ENCODE measurements at places on chromosomes 2 and 18.

DNA sequence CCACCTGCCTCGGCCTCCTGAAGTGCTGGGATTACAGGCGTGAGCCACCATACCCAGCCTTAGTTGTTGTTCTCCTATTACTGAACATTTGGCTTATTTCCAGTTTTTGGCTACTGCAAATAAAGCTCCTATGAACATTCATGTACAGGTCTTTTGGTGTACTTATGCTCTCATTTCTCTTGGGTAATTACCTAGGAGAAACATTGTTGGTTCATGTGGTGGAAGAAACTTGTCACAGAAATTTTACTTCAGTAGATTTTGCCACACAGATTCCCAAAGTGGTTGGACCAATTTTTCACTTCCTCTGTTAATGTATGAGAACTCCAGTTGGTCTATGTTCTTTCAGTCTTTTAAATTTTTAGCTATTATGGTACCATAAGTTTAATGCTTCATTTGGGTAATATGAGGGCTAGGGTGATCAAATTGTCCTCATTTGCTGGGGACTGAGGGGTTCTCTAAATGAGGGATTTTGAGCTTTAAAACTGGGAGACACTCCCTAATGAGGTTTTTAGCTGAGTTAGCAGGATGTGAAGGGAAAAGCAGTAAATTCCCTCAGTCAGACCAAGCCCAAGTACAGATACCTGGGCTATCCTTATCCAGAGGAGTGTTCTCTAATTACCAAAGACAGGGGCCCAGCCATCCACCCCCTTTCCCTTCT is 33.9 kb downstream of the MTA3 start:
- H3K27me3 ChIP-seq = no peaks in the 10 kb centered on the region
- DNase-seq = no peak
- no peak overlapping the region for H3K27ac ChIP-seq
- H3K4me1 ChIP-seq = no peaks in the 10 kb centered on the region
- H3K36me3 ChIP-seq = no peaks in the 10 kb centered on the region

DNA sequence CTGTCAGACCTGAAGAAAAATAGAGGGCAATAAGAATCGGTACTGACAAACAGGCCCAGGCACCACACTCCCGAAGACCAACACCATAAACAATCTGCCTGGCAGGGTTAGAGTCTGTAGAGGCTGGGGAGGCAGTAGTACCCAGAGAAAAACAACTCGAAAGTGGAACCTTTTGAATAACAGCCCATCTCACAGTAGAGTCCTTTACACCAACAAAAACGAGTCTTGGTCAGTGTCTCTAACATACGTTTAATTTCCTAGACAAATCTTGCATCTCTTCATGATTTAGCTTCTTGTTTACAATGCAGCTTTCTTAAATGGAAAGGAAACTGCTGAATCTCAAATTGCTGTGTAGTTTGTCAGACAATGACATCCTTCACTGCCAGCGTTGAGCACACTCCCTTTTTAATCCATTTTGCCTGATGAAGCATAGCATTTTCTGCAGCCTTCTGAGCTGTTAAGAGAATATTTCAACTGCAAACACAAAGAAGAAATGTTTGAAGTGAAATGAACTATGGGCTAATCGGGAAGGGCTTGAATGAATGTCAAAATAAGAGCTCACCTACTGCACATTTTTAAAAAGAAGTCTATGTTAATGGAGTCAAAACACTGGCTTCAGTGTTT is 73.1 kb upstream of the DSG1 start:
- H3K27ac ChIP-seq = peak overlapping the region; percentile 23
- no peaks in the 10 kb centered on the region for H3K4me1 ChIP-seq
- H3K27me3 ChIP-seq = no peaks in the 10 kb centered on the region
- H3K4me3 ChIP-seq = no peak overlapping the region

- H3K27ac ChIP-seq = no peak overlapping the region
- no peaks in the 10 kb centered on the region for H3K27me3 ChIP-seq
- no peak overlapping the region for H3K4me3 ChIP-seq
- no peak for DNase-seq
These were observed 62.8 kb downstream of the NABP1 start for GRCh38 chr2:191740759-191741158.

GRCh38 chr18:58915006-58915799 is 50.5 kb downstream of the ZNF532 start:
- peaks cover 8% of the 10 kb centered on the region for H3K4me1 ChIP-seq
- peak overlapping the region; percentile 59 for H3K27ac ChIP-seq
- H3K36me3 ChIP-seq = no peaks in the 10 kb centered on the region

GRCh38 chr2:224122542-224122941 is 83.5 kb upstream of the SERPINE2 start:
- no peak for DNase-seq
- no peaks in the 10 kb centered on the region for H3K36me3 ChIP-seq
- no peaks in the 10 kb centered on the region for H3K4me1 ChIP-seq

GRCh38 chr2:45127891-45128290 is 118.6 kb upstream of the SIX2 start:
- no peaks in the 10 kb centered on the region for H3K27me3 ChIP-seq
- no peaks in the 10 kb centered on the region for H3K4me1 ChIP-seq
- no peak overlapping the region for H3K4me3 ChIP-seq
- H3K36me3 ChIP-seq = no peaks in the 10 kb centered on the region
- no peak for DNase-seq
- H3K27ac ChIP-seq = no peak overlapping the region

DNA sequence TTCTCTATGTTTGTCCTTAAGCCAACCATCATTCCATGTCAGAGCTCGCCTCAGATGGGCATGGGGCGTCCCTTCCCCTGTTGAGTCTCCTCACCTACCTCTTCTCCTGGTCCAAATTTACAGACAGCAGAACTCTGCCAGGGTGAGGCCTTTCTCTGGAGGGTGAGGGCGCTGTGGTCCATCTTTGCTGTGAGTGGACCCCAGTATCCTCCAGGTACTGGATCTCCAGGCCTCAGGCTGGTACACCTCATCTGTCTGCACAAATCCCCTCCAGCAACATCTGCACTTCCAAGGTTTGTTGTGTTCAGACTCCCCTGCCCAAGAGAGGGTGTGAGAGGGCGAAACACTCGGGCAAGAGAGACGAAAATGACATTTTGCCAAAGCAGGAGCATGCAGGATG is 63.9 kb upstream of the EDAR start:
- no peak overlapping the region for H3K4me3 ChIP-seq
- no peak for DNase-seq
- no peaks in the 10 kb centered on the region for H3K4me1 ChIP-seq

- peak; percentile 49 for DNase-seq
- no peaks in the 10 kb centered on the region for H3K27me3 ChIP-seq
- H3K4me3 ChIP-seq = no peak overlapping the region
- no peaks in the 10 kb centered on the region for H3K36me3 ChIP-seq
- no peaks in the 10 kb centered on the region for H3K4me1 ChIP-seq
These were observed 46.9 kb upstream of the CNOT11 start for GRCh38 chr2:101205521-101206479.

DNA sequence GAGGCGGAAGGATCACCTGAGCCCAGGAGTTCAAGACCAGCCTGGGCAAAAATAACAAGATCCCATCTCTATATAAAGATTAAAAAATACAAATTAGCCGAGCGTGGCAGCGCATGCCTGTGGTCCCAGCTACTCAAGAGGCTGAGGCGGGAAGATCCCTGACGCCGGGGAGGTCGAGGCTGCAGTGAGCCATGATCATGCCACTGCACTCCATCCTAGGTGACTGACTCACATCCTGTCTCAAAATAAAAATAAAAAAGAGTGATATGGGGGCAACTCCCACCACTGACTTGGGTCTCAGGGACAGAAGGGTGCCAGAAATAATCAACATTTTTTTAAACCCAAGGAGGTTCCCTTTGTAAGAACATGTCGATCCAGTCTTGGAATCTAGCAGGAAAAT is 37.6 kb downstream of the ZNF516 start:
- no peak overlapping the region for H3K4me3 ChIP-seq
- no peaks in the 10 kb centered on the region for H3K27me3 ChIP-seq
- H3K27ac ChIP-seq = peak overlapping the region; percentile 94
- H3K4me1 ChIP-seq = peaks cover 9% of the 10 kb centered on the region
- no peaks in the 10 kb centered on the region for H3K36me3 ChIP-seq
- DNase-seq = no peak

DNA sequence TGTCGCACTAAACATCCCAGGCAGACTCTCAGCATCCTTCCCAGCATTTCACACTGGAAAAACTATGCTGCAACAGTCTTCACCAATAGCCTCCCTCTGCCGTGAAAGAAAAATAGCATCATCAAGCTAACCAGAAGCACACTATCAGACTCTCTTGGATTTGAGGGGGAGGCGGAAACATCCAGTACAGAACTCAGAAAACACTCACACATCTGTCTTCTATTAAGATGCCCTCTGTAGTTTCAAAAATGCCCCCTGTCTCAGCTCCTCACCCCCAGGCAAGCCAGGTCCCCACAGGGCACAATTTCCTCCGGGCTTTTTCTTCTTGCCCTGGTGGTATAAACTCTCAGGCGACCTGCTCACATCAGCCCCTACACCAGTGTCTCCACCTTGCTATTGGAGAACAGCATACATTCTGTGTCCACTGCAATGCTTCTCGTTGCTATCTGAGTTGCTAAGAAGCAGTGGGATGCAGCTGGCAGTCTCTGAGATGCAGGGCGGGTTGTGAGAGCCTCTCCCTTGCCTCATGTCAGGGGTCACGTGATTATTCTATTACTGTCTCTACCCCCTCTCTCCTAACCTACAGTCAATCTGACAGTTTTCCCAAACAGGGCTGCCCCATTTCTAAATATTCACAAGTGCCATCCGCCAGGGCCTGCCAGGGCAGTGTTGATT is 189.9 kb downstream of the INO80D start:
- H3K27me3 ChIP-seq = no peaks in the 10 kb centered on the region
- no peak for DNase-seq
- no peaks in the 10 kb centered on the region for H3K4me1 ChIP-seq
- no peak overlapping the region for H3K27ac ChIP-seq
- H3K4me3 ChIP-seq = no peak overlapping the region

GRCh38 chr2:19575641-19576040 is 217.2 kb upstream of the OSR1 start:
- DNase-seq = no peak
- no peaks in the 10 kb centered on the region for H3K36me3 ChIP-seq
- H3K4me3 ChIP-seq = no peak overlapping the region
- H3K4me1 ChIP-seq = no peaks in the 10 kb centered on the region
- H3K27me3 ChIP-seq = no peaks in the 10 kb centered on the region

Measured in uterus (tissue), 4 donors.